ENCODE measurements at places on chromosomes 7 and 10.

- DNase-seq: no peak
Observed at GRCh38 chr10:124160943-124161582, 67.7 kb upstream of the CHST15 start.

DNA sequence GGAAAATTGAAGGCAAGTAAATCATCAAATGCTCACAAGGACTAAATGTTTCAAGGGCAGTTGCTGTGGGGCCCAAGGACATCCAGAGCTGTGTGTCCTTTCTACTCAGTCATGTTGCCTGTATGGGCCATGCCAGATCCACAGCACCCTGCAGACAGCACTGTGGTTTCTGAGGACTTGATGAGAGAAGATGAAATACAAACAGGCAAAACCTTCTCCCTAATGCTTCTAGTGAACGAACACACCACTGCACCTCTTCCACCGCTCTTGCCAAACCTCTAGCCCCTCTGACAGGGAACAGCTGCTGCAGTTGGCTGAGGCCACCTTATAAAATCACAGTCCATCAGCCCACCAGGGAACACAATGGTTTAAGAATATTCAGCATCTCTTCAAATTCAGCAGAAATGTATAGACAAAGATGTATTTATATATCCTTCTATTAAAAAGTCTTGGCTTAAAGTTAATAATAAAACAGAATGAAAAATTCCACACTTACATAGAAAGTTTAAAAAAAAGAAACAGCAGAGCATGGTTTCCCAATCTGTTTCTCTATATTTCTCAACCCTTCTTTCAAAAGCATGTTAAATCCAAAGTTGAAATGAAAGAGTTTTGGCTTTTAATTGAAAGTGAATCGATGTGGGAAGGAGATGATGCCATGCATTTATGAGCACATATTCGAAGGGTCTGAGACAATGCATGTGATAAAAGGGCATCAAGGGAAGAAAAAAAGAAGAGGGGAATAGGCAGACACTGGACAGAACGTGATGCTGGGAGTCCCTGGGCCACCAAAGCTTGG is 14.0 kb downstream of the CYP3A7 start:
- DNase-seq: no peak

DNA sequence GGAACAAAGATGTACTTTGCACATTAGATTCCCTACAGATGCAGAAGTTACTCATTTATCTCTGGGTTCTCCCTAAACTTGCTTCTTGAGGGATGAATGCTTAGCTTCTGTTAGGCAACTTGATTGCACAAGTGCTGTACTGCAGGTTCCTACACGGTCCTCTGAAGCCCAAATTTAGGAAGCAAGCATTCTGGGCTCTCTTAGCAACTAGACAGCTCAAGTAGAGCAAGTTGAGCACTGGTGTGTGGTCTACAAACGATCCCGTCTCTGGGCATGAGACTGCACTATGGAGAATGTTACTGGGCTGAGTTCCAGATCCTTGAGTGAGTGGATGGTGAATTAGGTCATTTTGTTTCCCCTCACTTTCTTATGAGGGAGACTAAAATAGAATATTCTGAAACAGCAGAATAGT is 14.3 kb downstream of the SEMA3D start:
- DNase-seq: no peak

- no peak for DNase-seq
Observed at GRCh38 chr7:119996634-119997033, 276.3 kb upstream of the KCND2 start.

DNA sequence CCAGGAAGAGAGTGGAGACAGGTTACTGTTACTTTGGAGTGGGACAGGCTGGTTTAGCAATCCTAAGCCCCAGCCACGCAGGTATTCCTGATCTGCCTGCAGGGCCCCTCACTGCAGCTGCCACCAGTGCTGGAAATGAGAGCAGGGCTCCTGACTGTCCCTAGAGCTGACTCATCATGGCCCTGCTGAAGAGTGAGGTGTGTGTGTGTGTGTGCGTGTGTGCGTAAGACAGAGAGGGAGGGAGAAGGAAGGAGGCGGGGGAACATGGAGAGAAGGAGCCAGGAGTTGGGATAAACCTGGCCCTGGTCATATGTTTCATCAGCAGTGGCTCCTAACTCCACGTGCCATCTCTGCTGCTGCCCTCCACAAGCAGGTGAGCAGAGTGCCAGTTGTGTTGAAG is 3.6 kb downstream of the FOXI2 start:
- no peak for DNase-seq

DNA sequence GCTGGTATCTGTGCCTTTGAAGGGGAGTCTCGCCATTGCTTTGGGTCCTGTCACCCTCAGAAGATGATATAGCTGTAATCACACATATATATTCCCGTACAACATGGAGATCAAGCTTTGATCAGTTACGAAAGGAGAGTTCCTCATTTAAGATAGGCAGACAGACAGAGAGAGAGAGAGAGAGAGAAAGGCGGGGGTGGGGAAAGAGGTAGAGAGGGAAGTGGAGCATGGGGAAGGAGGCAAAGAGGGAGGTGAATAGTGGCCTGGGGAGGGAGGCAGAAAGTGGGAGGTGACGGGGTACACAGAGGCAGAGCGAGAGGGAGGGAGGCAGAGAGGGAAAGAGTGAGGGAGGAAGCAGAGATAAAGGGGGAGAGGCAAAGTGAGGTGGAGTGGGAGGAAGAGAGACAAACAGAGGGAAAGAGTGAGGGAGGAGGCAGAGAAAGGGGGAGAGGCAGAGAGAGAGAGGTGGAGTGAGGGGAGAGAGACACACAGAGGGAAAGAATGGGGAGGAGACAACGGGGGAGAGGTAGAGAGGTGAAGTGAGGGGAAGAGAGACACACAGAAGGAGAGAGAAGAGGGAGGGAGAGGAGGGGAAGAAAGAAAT is 44.6 kb upstream of the C1QL3 start:
- no peak for DNase-seq

- DNase-seq: no peak
Observed at GRCh38 chr10:42149027-42149700, 489.2 kb downstream of the ZNF33B start.

- DNase-seq: no peak
Observed at GRCh38 chr10:100359030-100359432, 12.0 kb downstream of the SCD start.

DNA sequence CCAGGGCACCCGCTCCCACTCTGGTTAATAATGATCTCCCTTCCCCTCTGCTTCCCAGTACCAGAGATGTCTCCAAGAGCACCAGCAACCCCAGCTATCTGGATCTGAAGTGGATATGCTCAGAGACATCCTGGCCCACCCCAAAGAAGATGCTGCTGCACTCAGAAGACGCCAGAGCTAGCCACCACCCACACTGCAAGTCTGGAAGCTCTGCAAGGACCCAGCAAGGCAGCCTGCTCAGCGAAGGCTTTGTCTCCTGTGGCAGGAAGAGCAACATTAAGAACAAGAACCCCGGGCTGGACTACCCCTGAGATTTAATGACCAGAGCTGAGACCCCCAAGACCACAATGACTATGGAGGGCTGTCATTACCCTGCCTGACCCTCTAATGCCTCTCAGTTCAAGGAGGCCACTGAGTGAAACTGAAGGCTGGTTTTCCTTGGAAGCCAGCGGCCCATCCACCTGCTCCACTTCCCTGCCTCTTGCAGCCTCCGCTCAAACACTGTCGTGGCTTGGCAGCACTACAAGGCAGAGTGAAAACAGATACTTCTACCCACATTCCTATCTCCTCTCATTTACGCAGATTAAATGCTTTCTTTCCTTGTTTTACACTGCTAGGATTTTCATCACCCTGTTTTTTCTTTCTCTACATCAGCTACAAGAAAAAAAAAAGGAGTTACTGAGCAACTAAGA is 202.2 kb downstream of the SNX10 start:
- DNase-seq: no peak

- no peak for DNase-seq
Observed at GRCh38 chr10:234708-235406, 99.6 kb downstream of the ZMYND11 start.

GRCh38 chr10:51879238-51879637 is 179.8 kb upstream of the CSTF2T start:
- DNase-seq: no peak

DNA sequence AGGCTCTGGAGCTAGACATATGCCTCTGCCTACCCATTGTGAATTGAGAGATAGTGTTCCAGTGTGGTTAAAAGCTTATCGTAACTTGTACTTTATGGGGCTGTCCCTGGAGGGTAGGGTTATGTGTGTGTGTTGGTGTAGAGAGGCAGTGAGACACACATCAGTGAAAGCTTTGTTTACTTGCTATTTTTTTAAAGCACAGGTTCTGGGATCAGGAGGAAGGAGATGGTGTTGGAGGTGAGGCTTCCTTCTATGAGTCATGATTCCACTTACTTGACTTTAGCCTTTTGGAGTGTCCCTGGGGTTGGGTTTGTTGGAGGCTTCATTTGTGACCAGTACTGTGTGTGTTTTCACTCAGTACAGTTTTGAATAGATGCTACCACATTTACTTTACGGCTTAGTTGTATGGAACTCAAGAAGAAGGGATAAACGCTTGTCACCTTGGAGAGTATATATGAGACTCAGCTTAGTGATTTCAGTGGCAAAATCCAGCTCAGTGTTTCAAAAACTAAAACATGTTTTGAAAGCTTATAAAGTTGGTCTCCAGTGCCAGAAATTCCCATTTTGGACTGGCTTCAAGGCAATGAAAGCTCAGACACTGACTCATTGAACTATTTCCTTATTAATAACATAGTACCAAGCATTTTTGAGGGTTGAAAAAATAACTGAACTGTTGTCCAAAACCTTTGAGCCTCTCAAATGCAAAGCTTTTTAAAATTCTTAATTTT is 106.2 kb downstream of the PLXDC2 start:
- no peak for DNase-seq

DNA sequence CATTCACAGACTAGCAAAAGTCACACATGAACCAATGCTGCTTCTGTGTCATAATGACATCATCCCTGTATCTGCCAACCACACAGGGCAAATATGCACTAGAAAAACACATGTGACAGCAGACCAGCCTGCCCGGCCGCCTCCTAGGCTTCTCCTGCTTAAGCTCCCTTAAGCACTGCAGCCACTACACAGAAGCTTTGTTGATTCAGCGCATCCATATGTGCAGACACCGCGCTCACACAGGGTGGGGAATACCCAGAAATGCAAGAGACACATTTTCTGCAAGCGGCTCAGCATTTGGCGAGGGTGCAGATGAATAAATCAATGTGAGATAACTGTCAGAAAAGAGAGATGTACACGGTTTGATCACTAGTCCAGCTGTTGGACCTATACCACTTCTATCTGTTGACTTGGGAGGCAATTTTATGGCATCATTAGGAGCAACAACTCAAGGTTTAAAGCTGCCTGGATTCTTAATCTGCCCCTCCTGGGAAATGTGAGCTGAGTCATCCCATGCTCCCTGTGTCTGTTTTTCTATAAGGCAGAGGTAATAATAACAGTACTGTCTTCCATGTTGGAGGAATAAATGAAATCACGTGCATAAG is 33.4 kb downstream of the CPXM2 start:
- DNase-seq: no peak

DNA sequence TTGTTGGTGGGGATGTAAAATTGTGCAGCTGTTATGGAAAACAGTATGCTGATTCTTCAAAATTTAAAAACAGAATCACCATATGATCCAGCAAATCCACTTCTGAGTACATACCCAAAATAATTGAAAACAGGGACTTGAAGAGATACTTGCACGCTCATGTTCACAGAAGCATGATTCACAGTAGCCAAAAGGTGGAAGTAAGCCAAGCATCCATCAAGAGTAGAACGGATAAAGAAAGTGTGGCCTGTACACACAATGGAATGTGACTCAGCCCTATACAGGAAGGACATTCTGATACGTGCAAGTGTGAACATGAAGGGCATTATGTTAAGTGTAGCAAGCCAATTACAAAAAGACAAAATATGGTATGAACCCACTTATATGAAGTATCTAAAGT is 696.7 kb upstream of the CELF2 start:
- DNase-seq: no peak

DNA sequence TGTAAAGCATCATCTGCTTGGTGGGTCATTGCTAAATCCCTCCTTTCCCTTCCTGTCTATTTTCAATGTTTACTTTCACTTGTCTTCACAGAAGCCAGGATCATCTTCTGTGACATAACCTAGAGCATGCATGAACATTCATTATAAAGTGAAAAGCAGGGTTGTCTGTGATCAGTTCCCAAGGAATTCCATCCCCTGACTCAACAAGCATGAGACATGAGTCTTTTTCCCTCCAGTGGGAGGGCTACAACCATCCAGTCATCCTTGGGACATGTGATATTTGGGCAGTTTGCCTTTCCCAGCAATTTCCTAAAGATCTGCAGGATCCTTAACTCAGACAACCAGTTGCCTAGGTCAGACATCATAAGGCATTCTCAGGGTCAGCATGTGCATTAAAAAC is 166.3 kb upstream of the TMEM196 start:
- no peak for DNase-seq

DNA sequence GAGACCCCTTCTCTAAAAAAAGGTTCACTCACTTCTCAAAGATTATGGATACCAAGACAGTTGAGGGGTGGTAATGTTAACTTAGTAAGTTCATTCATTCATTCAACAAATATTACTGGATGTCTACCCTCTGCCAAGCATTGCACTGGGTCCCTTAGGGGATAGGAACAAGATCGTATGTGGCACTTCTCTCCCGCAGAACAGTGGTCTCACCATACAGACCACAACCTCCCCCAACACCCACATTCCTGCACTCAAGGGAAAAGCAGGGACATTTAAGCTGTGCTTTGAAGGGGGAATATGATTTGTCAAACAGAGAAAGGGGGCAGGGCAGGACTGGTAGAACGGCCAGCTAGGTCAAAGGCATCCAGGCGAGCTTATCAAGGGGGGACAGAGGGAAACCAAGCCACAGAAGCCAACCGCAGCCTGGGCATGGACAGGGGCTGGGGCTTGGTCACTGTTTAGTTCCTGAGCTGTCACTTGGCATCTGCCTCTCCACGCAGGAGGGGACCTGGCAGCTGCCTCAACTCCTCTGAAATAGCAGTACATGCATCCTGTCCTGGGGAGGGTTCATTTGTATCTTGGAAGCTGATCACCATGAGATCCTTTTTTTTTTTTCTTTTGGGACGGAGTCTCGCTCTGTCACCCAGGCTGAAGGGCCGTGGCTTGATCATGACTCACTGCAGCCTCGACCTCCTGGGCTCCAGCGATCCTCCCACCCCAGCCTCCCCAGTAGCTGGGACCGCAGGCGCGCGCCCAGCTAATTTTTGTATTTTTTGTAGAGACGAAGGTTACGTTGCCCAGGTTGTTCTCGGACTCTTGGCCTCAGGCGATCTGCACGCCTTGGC is 949 bp upstream of the CLIP2 start:
- DNase-seq: no peak

- DNase-seq: no peak
Observed at GRCh38 chr10:14476641-14477407, 146.1 kb upstream of the FRMD4A start.

- DNase-seq: no peak
Observed at GRCh38 chr7:123629281-123629680, 26.4 kb upstream of the LMOD2 start.

DNA sequence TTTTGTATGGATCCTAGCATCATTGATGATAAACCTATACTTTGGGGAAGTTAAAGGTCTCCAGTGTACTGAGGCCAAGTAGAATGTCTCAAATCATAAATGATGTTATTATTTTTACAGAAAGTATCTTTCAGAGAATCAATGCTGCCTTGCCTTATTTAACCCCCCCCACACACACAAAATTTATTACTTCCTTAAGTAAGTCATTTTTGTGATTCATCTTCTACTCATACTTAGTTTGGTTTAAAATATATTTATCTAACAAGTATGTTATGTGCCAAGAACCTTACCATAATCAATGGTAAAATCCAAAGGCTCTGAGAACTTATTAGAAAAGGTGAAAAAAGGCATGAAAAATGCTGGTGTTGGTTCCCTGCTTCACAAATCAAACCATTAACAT is 18.8 kb upstream of the CLDN12 start:
- no peak for DNase-seq

All from T follicular helper cell (primary cell).